ENCODE measurements at places on chromosomes 2 and 18. TPM values are rescaled to one million over a fixed set of nuclear protein-coding genes. Genes with fewer than 3 reads are reported as not detected.

GRCh38 chr18:78408623-78409022 lies 571.0 kb upstream of the SALL3 start:
- no peak for DNase-seq

DNA sequence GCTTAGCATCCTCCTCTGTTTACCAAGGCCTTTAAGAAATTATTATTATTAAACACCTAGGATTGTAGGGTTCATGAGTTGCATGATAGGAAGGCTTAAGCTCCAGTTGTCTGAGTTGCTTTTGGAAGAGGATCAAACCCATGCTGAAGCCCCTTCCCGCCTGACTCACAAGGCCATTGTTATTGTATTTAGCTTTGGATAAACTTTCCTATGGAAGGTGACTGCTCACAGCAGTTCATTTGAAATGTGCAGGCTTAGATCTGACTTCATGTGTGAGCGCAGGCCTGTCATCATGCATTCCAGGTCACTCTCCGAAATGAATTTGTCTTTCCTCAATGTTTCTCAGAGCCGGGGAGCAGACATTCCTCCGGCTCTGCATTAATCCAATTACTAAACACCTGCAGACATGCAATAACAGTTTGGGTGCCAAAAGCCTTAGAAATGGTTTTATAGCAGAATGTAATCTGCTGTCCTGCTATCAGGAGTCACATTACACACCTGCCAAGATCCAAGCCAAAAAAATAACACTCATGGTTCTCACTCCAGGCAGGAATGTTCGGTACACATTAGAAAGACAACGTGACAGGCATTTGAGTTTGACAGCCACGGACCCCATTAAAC lies 119.9 kb downstream of the OSR1 start:
- peak; percentile 24 for DNase-seq

DNA sequence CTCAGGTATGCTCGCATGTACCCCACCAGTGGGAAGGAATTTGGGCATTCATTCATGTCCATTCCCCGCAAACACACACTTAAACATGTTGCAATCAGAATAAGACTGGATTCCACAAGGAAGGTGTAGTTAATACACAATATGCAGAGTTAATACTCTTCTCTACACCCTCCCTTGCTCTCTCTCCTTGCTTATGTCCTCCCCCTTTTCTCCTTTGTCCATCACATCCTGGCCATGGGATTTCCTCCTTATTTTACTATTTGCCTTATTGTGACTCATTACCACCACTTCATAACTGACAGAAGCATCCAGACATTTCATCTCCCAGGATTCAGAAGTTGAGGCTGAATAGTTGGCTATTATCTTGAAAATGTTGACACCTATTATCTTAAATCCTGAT lies 473.8 kb upstream of the SPHKAP start:
- DNase-seq, result no peak

- DNase-seq, result no peak
Observed at GRCh38 chr18:6610466-6610865, 119.0 kb upstream of the ARHGAP28 start.

- peak; percentile 37 for DNase-seq
Observed at GRCh38 chr18:49547701-49548100, 14.2 kb upstream of the LIPG start.

GRCh38 chr2:65027616-65028244 lies 28.5 kb upstream of the CEP68 start:
- no peak for DNase-seq

DNA sequence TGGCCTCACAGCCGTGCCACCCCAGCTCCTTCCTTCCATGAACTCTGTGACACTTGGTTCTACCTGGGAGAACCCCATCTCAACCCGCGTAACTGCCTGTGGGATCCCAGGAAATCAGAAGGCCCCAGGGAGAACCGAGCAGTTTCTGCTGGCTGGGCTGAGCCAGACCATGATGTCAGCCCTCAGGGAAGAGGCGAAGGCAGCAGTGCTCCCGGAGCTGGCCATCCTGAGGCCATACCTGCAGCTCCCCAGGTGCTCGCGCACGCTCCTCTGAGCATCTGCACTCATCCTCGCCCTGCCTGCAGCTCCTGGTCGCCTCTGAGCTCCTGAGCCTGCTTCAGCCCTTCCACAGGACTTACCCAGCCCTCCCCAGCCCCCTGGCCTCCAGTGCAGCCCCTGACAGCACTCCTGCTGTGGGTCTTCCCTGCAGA lies 186.1 kb downstream of the SEPTIN10 start:
- DNase-seq, result no peak

- DNase-seq, result no peak
Observed at GRCh38 chr18:14975431-14975830, 227.5 kb downstream of the ANKRD30B start.

GRCh38 chr18:25352629-25353005 lies 651 bp upstream of the ZNF521 start:
- no peak for DNase-seq

- DNase-seq, result peak; percentile 69
Observed at GRCh38 chr2:122960759-122961641, 1064.1 kb upstream of the CNTNAP5 start.

GRCh38 chr2:168182550-168183249 lies 64.7 kb downstream of the STK39 start:
- no peak for DNase-seq

- peak; percentile 60 for DNase-seq
Observed at GRCh38 chr2:190404487-190404886, 3.7 kb upstream of the MFSD6 start.

DNA sequence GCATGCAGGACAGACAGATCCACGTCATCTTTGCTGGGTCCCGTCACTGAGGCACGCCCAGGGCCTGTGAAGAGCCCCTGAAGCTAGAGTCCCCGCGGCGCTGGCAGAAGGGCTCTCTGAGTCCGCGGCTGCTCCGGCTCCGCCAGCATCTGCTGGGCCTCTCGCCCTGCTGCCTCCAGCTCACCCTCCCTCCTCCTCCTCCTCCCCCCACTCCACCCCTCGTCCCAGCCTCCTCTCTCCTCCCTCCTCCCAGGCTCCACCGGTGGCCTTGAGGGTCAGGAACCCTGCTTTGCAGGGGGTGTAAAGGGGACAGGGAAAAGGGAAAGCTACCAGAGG lies at the start of gene TNS1:
Gene TNS1, minus strand, starts transcription at position 151 of the 336 bp plus-strand sequence. Its CDS starts 123 bp downstream, at position 28.
- peak; percentile 66 for DNase-seq

- no peak for DNase-seq
Observed at GRCh38 chr2:71455011-71455740, 1.8 kb downstream of the DYSF start.

- no peak for DNase-seq
Observed at GRCh38 chr2:25430556-25430955, 88.8 kb upstream of the DNMT3A start.

DNA sequence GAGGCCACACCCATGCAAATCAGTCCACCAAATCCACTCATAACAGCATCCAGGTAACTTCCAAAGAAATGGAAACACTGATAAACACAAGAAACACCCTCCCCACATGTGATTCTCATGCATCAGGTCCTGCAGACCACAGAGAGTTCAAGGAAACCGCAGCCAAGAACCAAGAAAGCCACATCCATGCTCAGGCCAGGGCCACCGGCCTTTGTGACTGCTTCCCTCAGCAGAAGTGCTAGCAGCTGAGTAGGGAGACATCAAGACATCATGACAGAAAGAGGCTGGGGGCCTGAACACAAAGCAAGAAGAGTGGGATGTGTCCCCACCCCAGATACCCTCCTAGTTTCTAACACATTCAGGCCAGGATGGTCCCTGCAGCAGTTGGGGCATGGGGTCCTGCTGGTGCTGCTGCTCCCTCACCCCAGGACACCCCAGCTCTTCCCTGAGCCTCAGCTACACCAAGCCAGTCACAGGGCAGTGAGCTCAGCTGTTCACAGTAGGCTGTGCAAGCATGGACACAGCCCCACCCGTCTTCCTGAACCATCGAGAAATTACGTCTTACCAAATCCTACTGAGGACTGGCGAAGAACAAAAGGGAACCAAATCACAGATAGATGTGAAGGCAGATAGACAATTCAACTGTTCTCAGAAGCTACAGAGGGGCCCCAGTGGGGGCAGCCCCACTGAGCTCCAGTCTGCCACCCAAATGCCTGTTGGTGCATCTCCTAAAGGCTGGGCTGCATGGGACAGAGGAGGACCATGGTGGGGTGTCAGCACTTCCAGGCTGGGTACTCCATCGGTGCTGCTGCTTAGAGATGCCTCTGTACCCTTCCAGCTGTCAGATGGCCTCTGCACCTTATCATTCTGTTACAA lies 60.9 kb downstream of the HDAC4 start:
- no peak for DNase-seq

DNA sequence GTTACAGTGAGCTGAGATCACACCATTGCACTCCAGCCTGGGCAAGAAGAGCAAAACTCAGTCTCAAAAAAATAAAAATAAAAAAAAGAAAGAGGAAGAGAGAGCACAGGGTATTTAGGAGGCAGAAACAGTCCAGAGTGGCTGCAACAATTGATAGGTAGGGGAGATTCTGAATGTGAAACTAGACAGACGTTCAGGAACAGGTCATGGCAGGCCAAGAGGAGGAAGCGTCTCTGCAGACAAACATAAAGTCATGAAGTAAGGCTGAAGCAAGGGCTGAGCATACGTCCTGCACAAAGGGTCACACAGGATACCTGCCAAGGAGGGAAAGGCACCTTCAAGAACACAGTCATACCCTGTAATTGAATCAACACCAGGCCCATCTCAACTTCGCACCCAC lies 64.1 kb upstream of the ZNF532 start:
- DNase-seq, result no peak

GRCh38 chr2:226884166-226884565 lies 48.3 kb downstream of the RHBDD1 start:
- no peak for DNase-seq

DNA sequence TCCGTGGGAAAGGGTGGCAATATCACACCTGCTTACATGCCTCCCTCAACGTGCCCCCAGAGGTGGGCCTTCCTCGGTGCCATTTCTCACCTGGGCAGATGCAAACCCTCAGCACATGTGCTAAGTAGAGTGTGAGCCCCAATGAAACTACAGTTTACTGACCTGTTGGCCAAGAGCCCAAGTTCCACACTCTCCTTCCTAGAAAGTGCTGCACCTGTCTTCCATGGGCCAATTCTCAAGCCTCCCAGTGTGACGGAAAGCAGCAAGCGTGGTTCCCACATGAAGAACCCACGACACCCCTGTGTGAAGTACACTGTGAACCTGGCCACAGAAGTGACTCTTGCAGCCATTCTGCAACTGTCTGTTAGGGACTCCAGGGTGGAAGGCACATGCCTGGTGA lies 73.7 kb downstream of the UXS1 start:
- no peak for DNase-seq

- DNase-seq, result no peak
Observed at GRCh38 chr2:182023235-182023634, 37.6 kb downstream of the PPP1R1C start.

- DNase-seq, result no peak
Observed at GRCh38 chr2:104678181-104678580, 175.7 kb upstream of the POU3F3 start.

DNA sequence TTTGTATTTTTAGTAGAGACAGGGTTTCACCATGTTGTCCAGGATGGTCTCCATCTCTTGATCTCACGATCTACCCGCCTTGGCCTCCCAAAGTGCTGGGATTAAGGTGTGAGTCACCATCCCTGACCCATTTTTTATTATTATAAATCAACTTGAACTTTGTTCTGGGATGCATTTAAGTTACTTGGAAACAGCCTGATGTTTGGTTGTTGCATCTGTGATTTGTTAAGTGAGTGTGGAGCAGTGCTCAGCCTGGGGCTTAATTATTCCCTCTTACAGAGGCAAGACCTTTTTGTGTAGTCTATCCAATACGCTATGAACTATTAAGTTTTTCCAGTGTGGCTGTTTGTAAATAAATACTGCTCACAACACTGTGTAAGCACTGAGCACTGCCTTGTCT lies 32.6 kb downstream of the MTA3 start:
- peak; percentile 5 for DNase-seq

DNA sequence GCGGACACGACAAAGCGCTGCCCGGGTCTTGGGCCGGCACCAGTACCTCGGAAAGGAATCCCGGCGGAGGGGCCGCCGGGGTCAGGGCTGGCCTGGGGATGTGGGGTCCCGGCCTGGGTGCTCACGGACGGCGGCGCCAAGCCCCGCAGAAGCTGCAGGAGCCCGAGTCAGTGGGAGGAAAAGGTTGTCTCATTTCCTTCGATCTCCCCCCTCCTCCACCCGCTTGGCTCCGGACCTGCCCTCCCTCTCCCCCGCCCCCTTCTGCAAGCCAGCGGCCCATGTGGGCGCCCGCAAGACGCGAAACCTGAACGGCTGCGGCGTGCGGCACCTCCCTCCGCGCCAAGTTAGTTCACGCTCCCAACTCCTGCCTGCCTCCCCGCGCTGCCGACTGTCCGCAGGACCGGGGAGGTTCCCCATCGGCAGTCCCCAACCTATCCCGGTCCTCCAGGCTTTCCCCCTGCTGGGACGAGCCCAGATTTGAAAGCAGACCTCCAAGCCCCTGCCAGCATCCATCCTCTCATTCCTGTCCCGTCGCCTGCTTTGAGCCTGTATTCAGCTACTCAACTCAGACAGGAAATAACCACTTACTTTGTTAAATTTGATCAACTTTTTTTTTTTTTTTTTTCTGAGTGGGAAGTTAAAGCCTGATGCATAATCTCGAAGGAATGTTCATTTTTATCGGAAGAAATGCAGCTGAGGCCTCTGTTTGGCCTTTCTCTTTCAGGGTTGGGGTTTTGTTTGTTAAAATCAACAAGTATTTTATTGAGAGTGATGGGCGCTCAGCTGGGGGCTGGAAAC lies at the start of gene EVA1A:
Gene EVA1A, minus strand, starts transcription at position 172 of the 798 bp plus-strand sequence. CDS start 42,799 bp downstream, outside the sequence.
- DNase-seq, result peak; percentile 64

DNA sequence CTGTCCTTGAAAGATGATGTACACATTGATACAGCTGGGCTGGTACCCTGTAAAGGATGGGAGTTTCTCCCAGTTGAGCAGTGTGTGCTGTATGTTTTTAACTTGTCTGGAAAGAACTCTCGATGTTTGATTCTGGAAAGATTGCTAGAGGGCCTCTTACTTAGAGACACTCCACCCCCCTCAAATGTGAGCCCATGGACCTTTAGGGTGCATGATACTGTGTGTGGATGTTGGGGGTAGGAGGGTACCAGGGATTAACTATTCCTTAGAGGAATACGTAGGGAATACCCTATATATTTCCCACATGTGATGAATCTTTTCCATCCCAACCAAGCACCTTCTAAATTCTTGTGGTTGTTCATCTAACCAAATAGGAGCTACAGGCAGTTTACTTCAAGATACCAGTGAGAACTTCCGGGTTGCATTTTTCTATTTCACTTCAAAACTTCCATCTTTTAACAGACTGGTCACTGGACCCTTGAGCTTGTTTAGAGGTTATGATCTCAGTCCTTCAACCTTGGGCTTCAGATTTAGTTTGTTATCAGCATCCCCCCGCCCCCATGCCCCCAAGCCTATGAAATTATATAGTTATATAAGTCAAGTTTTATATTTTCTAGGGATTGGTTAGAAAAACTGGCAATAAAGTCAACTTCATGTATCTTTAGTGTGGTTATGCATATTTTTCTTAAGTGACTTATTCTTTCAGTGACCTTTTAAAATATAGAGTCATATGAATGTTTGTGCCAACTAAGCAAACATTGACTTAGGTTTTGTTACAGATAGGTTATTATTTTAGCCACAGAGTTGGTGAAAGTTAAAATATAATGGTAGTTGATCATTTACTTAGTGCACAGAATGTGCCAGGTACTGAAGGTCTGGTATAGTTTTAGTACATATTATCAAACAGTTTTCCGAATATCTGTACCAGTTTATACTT lies 18.2 kb downstream of the AFTPH start:
- no peak for DNase-seq

The LRRTM4 gene
- not detected for total RNA-seq

The COL3A1 gene
- total RNA-seq, result 925 TPM

The GMCL1 gene
- total RNA-seq, result 9.1 TPM

The MARCO gene
- total RNA-seq, result not detected

The CNRIP1 gene
- 39.8 TPM for total RNA-seq

The SP140L gene
- total RNA-seq, result 10.9 TPM

The FBXO48 gene
- 0.26 TPM for total RNA-seq

The SERPINB3 gene
- not detected for total RNA-seq

The DAPL1 gene
- total RNA-seq, result not detected

The SERPINB5 gene
- not detected for total RNA-seq

The TCF23 gene
- not detected for total RNA-seq

The KCNG2 gene
- total RNA-seq, result 6.4 TPM
